ENCODE measurements at places on chromosomes 6 and 20. TPM values are rescaled to one million over a fixed set of nuclear protein-coding genes. Genes with fewer than 3 reads are reported as not detected.

RRAGD gene
- 43.0 TPM for polyA plus RNA-seq

KCNK15 gene
- 0.09 TPM for polyA plus RNA-seq

ISM1 gene
- 3.6 TPM for polyA plus RNA-seq

TXNDC5 gene
- 96.2 TPM for polyA plus RNA-seq

CRYBG1 gene
- polyA plus RNA-seq, result 39.9 TPM

CRISP2 gene
- polyA plus RNA-seq, result 0.20 TPM

TINAG gene
- polyA plus RNA-seq, result 27.2 TPM

TMEM151B gene
- polyA plus RNA-seq, result 0.42 TPM

DEFB124 gene
- not detected for polyA plus RNA-seq

DNA sequence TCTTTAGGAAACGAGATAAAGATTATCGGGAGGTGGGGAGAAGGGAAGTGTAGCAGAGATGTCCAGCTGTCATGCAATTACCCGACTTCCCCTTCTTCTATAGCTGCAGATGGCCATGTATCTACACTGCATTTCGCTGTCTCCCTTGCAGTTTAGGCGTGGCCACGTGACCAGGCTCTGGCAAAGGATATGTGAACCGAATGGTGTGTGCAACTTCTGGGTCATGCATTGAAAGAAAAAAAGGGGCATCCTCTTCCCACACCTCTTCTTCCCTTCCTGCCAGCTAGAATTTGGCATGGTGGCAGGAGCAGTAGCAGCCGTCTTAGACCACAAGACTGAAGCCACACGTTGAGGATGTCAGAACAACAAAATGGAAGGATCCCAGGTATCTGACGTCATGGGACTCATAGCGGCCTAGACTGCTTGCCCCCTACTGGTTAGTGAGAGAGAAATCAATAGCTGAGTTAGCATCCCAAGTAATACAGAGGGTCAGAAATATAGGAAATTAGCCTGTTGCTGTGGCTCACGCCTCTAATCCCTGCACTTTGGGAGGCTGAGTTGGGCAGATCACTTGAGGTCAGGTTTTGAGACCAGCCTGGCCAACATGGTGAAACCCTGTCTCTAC lies 32.8 kb downstream of the TCF15 start:
- DNase-seq, result no peak

- DNase-seq, result no peak
Observed at GRCh38 chr20:64146301-64146935, 17.8 kb upstream of the MYT1 start.

DNA sequence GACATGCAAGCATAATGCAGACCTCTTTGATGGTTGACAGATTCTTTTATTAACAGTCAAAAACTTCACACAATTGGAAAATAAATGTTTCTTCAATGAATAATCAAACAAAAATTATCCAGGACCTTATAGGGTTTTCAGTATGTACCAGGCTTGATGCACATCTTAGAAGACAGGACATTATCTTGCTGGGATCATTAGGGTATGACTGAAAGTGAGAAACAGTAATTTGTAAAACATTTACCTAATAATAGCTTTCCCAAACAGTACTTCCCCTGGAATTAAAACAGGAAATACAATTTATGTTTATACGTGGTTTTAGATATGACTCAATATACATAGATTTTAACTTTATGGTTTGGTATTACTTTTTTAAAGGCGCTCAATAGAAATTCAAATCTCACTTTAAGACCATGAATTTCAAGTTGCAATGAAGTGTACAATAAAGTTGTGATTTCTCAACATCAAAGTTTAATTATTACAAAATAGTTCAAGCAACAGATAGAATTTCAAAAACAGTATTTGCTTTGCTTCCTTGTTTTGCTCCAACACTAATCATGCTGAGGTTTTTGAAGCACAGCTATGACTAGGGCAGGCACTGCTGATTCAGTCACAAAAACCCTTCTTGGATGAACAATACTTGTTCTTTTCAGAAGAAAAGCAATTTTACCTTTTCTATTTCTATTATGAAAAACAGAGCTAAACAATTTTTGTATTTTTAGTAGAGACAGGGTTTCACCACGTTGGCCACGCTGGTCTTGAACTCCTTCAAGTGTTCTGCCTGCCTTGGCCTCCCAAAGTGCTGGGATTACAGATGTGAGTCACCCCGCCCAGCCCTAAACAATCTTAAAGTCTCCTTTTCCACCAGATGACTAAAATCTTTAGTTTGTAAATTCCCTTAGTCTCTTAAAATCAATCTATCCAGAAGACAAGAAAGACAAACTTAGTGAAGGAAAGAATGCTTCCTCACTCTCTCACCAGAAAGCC lies 13.7 kb downstream of the SOD2 start:
- DNase-seq, result no peak

DNA sequence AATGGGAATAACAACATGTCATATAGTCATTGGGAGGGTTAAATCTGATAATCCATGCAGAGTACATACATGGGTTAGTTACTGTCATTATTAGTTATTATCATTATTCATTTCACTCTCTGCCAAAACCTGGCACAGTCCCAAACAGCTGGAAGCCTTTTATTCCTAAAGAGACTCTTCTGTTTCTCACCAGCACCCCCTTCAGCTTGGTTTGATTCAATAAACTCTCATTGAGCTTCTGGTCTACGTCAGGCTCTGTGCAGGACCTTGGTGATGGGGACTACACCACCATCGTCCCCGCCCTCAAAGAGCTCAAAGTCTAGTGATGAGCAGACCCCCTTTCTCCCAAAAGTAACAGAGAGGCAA lies 2.3 kb downstream of the KCNK15 start:
- DNase-seq, result no peak

DNA sequence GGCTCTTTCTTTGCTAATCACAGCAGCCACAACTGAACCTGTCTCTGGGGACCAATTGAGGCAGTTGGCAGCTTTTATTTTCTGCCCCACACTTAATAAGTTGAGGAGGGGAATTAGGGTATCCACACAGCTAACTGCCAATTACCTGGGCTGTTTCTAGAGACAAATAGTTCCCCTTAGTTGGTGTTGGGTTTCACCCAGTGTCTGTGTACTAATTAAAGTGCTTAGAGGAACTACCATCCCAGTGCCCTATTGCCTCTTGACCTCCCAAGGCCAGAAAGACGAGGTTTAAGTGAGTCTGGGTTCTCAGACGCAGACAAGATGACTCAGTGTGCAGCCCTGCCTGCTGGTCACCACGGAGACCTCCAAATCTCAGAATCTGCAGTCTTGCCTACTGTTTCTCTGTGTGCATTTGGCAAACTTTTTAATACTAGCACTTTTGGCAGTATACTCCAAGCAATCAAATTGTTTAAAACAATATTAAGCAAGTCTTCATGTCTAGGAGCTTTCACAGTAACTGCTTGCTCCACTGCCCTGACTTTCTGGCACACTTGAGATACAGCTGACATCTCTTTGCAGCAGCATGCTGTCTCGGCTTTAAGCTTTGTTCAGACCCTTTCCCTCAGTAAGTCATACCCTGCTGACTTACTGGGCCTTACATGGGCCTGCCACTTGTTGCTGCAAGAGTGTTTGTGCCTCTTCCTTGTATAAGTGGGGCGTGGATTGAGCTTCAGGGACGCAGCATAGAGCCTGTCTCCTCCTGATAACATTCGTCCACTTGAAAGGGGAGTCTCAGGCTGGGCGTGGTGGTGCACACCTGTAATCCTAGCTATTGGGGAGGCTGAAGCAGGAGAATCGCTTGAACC lies 31.9 kb downstream of the STK35 start:
- no peak for DNase-seq

GRCh38 chr6:12595161-12595811 lies 121.3 kb upstream of the PHACTR1 start:
- DNase-seq, result no peak

- no peak for DNase-seq
Observed at GRCh38 chr20:3796477-3797225, 541 bp downstream of the CDC25B start.

GRCh38 chr20:16749573-16749972 lies 1.4 kb downstream of the OTOR start:
- DNase-seq, result no peak

DNA sequence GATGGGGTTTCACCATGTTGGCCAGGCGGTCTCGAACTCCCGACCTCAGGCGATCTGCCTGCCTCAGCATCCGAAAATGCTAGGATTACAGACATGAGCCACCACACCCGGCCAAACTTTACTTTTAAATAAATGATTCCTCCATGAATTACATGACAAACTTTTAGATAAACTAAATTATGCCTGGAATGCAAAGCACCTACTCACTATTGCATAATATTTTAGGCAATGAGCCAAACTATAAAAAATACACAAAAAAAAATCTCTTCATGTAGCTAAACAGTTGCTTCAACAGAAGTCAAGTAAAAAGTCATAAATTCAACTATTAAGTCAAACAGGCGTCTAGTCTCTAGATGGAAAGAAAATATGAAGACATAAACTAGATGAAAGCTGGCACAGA lies 56.5 kb downstream of the PTPRK start:
- no peak for DNase-seq

DNA sequence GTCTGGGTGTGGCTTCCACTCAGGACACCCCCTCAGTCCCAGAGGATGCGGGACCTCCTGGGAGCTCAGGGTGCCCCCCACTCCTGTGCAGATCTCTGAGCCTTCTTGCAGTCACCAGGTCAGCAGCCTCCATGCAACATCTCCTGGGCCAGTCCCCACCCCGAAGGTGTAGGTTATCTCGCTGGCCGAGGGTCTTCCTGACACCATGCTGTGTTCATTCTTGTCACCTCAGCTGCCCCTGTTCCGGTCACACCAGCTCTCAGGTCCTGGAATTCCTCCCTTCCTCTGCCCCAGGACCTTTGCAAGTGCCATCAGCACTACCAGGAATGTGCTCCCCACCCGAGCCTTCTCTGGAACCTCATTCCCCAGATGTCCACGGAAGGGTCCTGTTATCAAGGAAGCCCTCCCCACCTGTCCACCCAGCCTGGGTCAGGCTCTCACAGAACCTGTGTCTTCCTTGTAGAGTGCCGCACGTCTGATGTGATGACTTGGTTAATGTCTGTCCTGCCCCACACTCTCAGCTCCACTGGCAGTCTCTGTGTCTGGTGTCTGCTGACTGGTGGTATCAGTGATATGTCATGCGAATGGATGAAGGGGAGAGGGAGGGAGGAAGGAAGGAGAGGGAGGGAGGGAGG lies 329.6 kb downstream of the TAF4 start:
- no peak for DNase-seq

DNA sequence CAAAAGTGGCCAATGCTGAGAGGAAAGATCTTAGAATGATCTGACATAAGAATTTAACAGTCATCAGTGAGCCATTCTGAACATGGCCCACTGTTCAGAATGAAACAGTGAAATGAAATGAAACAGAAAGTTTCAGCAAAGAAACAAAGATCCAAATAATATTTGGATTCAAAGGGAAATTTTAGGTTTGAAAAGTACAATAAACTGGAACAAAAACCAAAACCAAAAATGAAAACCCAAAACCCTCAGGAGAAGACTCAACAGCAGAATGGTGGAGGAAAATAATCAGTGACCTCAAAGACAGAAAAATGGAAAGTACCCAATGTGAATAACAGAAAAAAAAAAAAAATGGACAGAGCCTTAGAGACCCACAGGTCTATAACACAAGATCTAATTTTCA lies 66.1 kb upstream of the EMILIN3 start:
- DNase-seq, result no peak

GRCh38 chr6:138087593-138088325 lies 19.5 kb downstream of the PERP start:
- no peak for DNase-seq

GRCh38 chr20:62892348-62893304 lies 31.0 kb upstream of the TCFL5 start:
- no peak for DNase-seq

DNA sequence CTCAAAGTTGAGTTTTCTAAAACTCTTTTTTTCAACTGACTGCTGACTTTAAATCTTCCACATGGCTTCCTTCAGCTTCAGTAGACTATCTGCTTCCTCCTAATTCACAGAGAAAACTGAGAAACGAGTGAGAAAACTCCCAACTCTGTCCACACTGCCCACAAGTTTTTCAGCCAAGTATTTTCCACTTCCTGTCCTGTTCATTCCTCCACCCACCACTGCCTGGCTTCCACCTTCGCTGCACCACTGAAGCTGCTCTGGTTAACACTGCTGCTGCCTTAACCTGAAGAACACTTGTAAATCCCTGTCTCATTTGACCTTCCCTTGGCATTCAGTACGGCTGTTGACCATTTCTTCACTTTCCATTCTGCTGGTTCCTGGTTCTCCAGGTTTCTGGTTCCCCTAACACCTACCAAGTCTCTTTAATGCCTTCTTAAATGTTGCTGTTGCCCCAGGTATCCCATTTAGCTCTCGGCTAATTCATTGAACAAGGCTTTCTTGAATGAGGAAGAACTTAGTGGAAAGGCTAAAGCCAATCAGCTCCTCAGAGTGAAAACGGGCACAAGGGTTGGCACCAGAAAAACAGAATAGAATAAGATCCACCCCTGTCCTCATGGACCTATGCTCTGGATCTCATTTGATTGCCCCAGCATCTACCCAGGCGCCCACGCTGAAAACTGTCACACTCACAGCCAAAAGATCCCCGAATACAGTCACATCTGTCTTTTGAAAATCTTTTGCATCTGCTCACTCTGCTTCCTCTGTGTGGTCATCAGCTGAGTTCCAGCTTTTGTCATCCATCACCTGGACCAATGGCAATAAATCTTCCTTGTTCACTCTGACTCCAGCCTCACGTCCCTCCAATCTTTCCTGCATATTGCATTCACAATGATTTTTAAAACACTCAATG lies 104.4 kb upstream of the TAB2 start:
- no peak for DNase-seq

DNA sequence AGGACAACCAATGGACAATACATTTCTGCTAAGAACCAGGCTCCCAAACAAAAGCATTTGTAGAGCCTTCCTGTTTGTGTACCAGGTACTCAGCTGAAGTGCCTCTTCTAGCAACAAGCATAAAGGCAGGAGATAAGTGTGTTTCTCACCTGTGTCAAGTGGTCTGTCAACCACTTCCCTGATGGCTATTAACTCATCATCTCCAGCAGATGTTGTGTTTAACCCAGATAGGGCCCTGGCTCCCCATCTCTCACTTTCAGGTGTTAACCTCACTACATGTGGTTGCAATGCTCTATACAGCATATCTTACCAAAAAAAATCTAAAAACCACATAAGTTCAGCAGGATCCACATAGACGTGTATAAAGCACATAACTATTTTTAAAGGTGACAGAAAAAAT lies 9.6 kb upstream of the IL17A start:
- no peak for DNase-seq

DNA sequence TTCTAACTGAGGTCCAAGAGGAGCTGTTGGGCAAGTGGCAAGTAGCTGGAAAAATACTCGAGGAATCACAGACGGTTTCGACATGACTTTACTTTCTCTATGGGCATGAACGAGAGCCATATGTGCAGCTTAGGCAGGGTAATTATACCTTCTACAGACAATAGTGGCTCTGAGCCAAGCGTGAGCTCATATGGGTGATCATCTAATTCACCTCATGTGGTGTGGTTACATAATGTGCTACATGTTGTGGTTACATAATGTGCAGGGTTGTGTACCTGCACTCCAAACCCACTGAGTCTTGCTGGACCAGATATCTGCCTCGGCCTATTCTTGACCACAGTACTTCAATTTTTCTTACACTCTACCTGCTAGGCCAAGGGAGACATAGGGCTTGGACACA lies 771.7 kb upstream of the EYS start:
- no peak for DNase-seq
